ENCODE measurements at places on chromosomes 1 and 21.

- DNase-seq = no peak
These were observed 445.9 kb downstream of the SETD4 start for GRCh38 chr21:35614396-35614921.

- DNase-seq = no peak
These were observed 69.5 kb downstream of the NPHS2 start for GRCh38 chr1:179506199-179506598.

- no peak for DNase-seq
These were observed 3.4 kb downstream of the PODN start for GRCh38 chr1:53065391-53065790.

DNA sequence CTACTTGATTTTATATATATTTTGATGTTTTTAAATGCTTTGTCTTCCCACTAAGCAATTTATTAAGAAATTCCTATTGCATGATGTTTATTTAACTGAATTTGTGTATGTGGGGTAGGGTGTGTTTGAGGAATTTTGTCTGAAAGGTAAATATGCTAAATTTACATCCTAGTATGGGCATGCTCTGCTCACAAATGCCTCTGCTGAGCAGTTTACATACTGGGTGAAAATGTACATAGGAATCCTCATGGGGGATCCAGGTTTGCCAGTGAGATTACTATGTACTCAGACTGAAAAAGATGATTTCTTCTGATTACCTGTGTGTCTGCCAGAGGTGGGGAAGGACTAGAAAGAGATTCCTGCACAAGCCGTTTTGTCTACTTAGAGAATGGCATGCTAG is 126.6 kb downstream of the DISP1 start:
- DNase-seq = no peak

Data from activated naive CD4-positive, alpha-beta T cell treated with anti-CD3 and anti-CD28 coated beads, Interleukin-2, amount 50 U/mL, for 72 hours (primary cell).